MCF 10A (cell line): ENCODE measurements at places on chromosomes 2 and 18. TPM values are rescaled to one million over a fixed set of nuclear protein-coding genes. Genes with fewer than 3 reads are reported as not detected.

CHN1 gene
- total RNA-seq = 4.4 and 6.0 TPM in 2 replicates

UGT1A4 gene
- 0.12 TPM in 1 of 2 replicates, not detected in the other for total RNA-seq

DNA sequence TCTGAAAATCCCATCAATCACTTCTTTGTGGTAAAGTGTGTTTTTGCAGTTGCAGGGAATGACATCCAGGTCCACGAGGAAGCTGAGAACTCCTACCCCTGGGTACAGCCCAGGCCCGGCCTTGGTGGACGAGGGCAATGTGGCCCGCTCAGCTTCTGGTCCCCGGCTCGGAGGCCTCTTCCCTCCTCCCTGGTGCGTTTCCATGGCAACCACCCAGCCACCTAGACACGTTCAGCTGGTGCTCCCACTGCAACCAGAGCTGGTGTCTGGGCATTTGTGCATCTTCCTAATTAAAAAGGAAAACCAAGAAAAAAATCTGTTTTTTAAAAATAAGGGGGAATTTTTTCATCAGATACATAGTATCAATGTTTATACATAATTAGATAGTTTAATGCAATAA lies 603.6 kb upstream of the SALL3 start:
- no peaks in the 10 kb centered on the region for H3K27me3 ChIP-seq
- H3K4me1 ChIP-seq = no peaks in the 10 kb centered on the region
- no peak overlapping the region for H3K27ac ChIP-seq
- DNase-seq = no peak

GRCh38 chr2:48617618-48618017 lies at the start of gene GTF2A1L:
Gene GTF2A1L, plus strand, starts transcription at chr2:48617856. Its CDS starts 19 bp downstream, at chr2:48617875.
- H3K4me3 ChIP-seq = no peak within 1 kb of the TSS
- H3K4me1 ChIP-seq = no peaks in the 10 kb centered on the region
- no peaks in the 10 kb centered on the region for H3K27me3 ChIP-seq
- DNase-seq = no peak
- no peak within 1 kb of the TSS for H3K27ac ChIP-seq

GRCh38 chr2:138235041-138235440 lies 266.5 kb upstream of the SPOPL start:
- H3K4me3 ChIP-seq = no peak overlapping the region
- DNase-seq = no peak
- H3K27ac ChIP-seq = no peak overlapping the region

GRCh38 chr2:43221124-43221762 lies 5.2 kb downstream of the ZFP36L2 start:
- DNase-seq = peak; percentile 59
- H3K4me3 ChIP-seq = peak overlapping the region; percentile 93
- peaks cover 98% of the 10 kb centered on the region for H3K36me3 ChIP-seq
- peaks cover 22% of the 10 kb centered on the region for H3K4me1 ChIP-seq
- peak overlapping the region; percentile 83 for H3K27ac ChIP-seq

- H3K4me1 ChIP-seq = peaks cover 3% of the 10 kb centered on the region
- no peaks in the 10 kb centered on the region for H3K27me3 ChIP-seq
- no peak overlapping the region for H3K27ac ChIP-seq
- H3K4me3 ChIP-seq = no peak overlapping the region
Observed at GRCh38 chr2:181143790-181144300, 163.4 kb downstream of the UBE2E3 start.

DNA sequence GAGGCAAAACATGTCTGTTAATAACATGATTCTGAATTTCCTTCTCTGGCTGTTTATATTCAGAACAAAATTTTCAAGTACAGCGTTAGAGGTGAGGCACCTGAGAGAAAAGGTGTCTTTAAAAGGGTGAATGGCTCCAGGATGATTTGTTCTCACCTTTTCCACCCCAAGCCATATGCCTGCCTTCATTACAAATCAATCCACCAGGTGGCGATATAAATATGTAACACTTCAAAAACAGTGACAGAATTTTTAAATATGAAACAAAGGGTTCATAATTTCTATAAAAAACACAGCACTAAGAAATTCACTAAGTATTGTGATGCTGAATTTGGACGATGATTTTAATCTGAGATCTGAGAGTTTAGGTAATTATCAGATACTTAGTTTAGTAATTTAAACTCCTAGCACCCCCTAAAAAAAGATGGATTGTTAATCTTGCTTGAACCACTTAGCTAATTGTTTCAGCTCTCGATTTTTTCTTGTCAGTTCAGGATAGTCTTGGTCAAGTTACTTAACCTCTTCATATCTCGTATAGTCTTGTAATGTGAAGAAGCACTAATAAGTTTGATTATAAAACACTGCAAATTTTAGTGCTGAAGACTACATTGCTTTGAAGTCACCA lies 528.8 kb downstream of the CPS1 start:
- DNase-seq = peak; percentile 61
- no peak overlapping the region for H3K4me3 ChIP-seq
- peaks cover 89% of the 10 kb centered on the region for H3K27me3 ChIP-seq
- no peak overlapping the region for H3K27ac ChIP-seq
- no peaks in the 10 kb centered on the region for H3K36me3 ChIP-seq

DNA sequence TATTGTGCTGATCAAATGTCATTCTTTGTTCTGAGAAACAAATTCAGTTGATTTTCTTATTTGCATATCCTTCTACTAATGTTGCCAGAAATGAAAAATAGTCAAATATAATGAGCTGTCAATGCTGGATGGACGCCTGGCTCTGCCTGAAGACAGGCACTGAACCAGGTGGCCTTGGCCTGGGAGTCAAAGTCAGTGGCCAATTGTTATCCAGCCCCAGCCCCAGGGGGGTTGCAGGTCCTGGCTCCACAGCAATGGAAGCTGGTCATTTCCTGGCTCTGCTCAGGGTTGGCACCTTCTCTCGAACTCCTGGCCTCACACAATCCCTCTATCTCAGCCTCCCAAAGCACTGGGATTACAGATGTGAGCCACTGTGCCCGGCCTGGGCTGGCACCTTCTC lies 176.8 kb upstream of the GLI2 start:
- no peaks in the 10 kb centered on the region for H3K27me3 ChIP-seq
- peaks cover 4% of the 10 kb centered on the region for H3K36me3 ChIP-seq
- H3K4me3 ChIP-seq = no peak overlapping the region
- peak overlapping the region; percentile 39 for H3K27ac ChIP-seq
- H3K4me1 ChIP-seq = peaks cover 16% of the 10 kb centered on the region
- no peak for DNase-seq

GRCh38 chr2:239945751-239946561 lies 79.2 kb downstream of the NDUFA10 start:
- H3K4me3 ChIP-seq = no peak overlapping the region
- no peaks in the 10 kb centered on the region for H3K27me3 ChIP-seq
- H3K27ac ChIP-seq = no peak overlapping the region

DNA sequence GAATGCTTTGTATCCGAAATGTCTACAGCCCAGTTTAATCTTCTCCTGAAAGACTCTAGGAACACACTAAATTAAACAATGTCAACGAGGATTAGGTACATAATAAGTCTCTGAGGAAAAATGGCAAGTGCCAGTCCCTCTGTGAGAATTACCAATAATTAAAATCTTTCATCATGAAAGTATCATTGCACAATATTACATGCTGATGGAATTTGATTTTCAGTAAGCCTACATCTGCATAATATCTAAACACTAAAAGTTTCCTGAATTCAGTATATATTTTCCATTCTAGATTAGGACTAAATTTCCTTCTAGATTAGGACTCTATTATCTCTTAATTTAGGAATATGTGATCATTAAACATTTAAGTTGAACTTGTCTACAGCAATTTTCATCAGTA lies 132.1 kb downstream of the LRP2 start:
- DNase-seq = no peak
- no peak overlapping the region for H3K27ac ChIP-seq
- H3K4me3 ChIP-seq = no peak overlapping the region
- H3K36me3 ChIP-seq = no peaks in the 10 kb centered on the region

GRCh38 chr2:34991508-34992274 lies 1363.9 kb upstream of the CRIM1 start:
- peaks cover 48% of the 10 kb centered on the region for H3K27me3 ChIP-seq
- H3K27ac ChIP-seq = no peak overlapping the region
- H3K36me3 ChIP-seq = no peaks in the 10 kb centered on the region
- DNase-seq = no peak

GRCh38 chr2:70381821-70382220 lies 80.0 kb upstream of the FAM136A start:
- peak; percentile 49 for DNase-seq
- H3K4me3 ChIP-seq = peak overlapping the region; percentile 64
- peaks cover 10% of the 10 kb centered on the region for H3K4me1 ChIP-seq
- peak overlapping the region; percentile 85 for H3K27ac ChIP-seq

DNA sequence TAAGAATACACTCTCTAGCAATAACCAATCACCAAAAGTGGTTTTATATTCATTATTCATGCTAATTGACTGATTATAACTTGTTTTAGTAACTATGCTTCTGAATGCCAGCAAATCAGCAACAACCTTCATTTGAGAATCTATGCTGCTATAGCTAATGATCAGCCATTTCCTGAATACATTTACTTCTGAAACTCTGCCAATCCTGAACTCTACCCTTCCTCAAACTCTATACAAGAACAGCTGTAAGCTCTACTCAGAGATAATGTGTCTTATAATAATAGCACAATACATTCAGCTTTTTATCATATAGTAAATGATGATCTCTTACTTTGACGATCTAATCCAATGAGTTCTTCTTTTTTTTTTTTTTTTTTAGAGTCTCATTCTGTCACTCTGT lies 85.7 kb upstream of the EPAS1 start:
- H3K4me3 ChIP-seq = no peak overlapping the region
- no peaks in the 10 kb centered on the region for H3K36me3 ChIP-seq
- peaks cover 14% of the 10 kb centered on the region for H3K4me1 ChIP-seq
- no peaks in the 10 kb centered on the region for H3K27me3 ChIP-seq

DNA sequence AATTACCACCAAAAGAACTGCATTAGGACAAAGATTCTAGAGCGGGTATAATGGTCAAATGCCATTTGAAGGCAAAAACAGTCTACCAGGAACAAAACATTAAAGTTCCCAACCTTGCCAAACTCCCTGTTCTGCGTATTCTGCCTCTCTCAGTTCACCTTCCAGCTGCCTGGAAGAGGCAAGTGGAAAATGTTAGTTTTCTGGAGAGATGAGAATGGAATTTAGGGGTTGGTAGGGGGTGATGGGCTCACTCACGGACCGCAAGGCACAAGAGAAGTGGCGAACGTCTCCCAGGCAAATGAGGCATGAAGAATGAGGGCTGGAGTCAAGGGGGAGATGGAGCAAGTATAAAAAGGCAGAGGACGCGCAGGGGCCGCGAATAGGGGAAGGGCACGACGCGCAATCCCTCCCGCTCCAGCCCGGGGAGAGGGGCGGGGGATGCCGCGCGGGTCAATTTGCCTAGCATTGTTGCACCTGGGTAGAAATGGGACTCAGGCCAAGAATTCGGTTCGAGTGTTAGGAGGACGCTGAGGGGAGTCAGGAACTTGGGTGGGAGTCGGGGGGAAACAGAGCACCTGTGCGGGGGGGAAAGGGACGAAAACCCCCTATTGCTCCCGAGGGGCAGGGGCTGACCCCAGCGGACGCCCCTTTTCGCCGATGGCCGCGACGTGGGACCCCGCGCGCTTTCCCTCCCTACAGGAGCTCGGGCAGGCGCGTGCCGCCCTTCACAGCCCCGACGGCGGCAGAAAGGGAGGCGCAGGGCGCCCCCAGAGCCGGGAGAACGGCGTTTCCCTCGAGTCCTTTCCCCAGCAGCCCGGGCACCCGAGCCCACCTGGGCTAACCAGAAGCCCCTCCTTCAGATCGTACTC lies 573 bp downstream of the PAIP2B start:
- peak overlapping the region; percentile 93 for H3K4me3 ChIP-seq
- no peak for DNase-seq
- H3K27me3 ChIP-seq = peaks cover 12% of the 10 kb centered on the region
- no peaks in the 10 kb centered on the region for H3K36me3 ChIP-seq
- peaks cover 12% of the 10 kb centered on the region for H3K4me1 ChIP-seq
- peak overlapping the region; percentile 63 for H3K27ac ChIP-seq
